ENCODE measurements at places on chromosomes 4 and X.

DNA sequence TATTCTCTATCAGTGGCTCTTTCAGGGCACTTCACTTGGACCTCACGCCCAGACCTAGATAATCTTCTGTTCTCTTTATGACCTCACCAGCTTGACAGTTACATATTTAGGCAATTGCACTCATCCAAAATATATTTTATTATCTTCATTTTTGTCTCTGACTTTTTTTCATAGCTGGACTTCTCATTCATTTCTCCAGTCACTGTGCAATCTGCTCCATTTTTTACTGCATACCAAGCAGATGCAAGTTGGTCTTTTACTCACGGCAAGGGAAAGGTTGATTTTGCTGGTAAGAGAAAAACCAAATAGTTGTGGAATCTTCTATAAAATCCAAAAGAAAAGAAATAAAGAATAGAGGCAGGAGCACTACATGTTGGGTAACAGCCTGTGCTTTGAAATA, 31.7 kb downstream of the MAD2L1 start:
- no peak for DNase-seq

DNA sequence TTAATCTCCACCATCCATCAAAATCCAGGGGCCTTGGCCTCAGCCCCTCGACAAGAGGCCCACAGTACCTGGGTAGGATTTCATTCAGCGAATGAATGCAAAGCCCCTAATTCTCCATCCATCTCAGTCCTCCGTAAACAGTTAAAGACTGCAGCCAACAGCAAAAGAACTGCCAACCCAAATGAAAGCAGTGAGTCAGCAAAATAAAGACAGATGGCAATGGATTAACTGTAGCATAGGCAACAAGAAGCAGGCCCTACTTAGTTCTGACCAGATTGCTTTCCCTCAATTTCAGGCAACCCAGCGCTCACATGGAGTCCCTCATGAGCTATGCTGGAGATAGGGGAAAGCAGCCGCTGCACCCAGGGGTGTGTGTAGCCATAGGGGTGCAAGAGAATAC, 21.4 kb downstream of the PLAC1 start:
- no peak for DNase-seq

GRCh38 chr4:140705625-140706275, 50.4 kb downstream of the TBC1D9 start:
- no peak for DNase-seq

DNA sequence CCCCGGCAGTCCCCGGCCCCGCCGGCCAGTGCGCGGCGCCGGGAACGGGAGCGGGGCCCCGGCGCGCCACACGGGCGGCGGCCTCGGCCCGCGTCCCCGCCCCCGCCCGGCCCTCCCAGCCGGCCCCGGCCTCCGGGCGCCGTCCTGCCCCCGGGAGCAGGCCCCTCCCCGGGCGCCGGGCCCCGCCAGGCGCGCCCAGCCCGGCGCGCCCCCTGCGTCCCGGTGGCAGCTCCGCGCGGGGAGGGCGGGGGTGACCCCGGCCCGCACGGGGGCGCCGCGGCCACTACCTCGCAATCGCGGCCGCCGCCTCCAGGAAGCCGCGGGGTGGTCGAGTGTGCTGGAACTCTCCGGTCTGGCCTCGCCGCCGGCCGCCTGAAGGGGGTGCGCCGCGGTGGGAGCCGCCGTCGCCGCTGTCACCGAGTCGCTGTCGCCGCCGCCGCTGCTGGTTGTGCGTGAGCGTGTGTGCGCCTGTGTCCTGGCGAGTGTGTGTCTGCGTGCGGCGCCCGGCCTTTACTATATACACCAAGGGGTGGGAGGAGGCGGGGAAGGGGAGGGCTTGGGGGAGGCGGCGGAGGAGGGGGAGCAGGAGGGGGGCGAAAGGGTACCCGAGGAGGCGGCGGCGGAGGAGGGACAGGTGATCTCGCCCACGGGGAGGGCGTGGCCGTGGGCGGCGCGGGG, at the start of gene RAI2:
TSS of gene RAI2 (minus strand) at position 488 of the 678 bp plus-strand sequence. CDS start 59,288 bp downstream, outside the sequence.
- DNase-seq, result peak; percentile 11

DNA sequence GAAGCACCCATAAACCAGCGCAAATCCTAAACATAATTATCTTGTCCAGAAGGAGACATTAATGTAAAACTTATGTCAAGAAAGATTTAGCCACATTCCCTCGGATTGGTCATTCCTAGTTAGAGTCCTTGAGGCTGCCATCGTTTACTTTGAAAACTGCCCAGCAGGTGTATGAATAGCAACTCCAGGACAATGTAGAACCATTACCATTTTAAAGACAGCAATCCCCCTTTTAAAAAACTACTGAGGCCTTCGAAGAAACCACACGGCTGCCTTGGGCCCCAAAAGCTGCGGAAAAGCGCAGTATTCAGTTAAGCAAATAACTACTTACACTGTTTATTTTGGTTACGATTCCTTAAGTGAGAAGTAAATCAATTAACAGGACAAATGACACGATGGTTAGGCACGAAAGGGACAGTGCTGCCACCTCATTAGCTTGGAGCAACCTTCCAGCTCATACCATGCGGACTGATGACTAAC, 822 bp upstream of the SGMS2 start:
- DNase-seq, result no peak

DNA sequence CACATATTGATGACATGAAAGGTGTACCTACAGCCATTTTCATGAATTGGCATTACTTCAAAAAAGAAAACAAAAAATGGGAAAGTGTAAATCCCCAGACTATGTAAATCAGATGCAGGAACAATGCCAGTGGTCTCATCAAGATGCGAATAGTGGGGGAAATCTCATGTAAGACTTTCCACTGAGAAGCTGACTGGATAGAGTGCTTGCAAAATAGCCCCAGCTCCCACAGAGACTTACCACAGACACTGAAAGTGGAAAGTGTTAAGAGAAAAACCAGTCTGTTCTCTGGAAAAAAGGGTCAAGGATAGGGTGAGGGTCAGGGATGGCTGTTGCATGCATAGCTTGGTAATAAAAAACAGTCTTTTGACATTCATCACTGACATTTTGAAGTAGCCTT, 73.2 kb upstream of the ARMCX2 start:
- DNase-seq, result no peak

DNA sequence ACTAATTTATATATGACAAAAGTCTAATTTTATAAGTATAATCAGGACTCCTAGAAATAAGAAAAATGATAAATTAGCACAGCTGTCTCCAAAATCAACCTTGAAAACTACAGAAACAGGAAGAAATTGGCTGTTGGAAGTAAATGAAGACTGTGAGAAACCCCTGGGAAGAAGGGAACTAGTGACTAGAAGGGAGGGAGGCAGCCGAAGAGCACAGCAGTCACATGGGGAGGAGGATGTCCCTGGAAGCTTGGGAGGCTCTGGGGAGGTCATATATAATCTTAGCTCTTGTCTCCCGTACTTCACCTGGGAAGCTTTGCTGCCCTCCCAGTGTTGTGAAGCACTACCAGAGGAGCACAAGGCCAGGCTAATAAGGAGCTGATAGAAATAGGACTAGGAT, 8.9 kb upstream of the TMA16 start:
- no peak for DNase-seq

DNA sequence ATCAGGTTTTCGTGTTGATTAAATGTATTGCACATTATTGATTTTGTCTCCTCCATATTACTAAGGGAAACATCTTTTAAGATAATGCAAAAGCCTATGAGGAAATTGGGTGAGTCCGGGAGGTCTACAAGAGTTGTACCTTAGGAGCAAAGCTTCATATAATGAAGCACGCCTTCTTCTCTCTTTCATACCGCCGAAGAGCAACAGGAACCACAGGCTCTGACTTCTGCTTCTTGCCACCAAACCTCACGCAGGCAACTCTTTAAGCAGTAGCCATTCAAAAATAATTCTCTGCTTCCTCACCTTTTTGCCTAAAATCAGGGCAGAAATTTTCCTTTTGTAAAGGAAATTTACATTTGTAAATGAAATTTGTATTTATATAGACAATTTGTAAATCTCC, 139.6 kb downstream of the SPRY1 start:
- DNase-seq, result peak; percentile 17

DNA sequence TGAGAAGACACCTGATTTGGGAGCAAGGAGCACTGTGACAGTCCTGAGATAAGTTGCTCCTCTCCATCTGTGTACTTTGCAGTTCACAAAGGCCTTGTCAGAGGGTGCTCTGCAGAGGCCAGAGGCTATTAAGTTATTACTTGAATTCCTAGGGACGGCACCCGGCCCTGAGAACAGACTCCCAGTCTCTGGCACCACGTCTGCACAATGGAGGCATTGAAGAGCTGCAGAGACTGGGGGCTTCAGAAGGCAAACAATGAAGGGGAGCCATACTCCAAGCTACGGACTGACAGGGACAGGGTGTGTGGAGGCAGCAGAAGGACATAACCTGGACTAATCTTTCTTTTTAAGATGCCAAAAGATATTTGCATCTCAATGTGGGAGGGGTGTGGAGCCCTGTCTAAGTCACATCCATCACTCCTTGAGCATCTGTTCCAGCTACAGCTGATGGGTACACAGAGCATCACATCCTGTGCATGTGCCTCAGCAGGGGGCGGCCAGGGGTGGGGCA, 11.5 kb downstream of the RASGEF1B start:
- DNase-seq, result no peak

GRCh38 chr4:152673489-152673888, 6.3 kb downstream of the TMEM154 start:
- no peak for DNase-seq

DNA sequence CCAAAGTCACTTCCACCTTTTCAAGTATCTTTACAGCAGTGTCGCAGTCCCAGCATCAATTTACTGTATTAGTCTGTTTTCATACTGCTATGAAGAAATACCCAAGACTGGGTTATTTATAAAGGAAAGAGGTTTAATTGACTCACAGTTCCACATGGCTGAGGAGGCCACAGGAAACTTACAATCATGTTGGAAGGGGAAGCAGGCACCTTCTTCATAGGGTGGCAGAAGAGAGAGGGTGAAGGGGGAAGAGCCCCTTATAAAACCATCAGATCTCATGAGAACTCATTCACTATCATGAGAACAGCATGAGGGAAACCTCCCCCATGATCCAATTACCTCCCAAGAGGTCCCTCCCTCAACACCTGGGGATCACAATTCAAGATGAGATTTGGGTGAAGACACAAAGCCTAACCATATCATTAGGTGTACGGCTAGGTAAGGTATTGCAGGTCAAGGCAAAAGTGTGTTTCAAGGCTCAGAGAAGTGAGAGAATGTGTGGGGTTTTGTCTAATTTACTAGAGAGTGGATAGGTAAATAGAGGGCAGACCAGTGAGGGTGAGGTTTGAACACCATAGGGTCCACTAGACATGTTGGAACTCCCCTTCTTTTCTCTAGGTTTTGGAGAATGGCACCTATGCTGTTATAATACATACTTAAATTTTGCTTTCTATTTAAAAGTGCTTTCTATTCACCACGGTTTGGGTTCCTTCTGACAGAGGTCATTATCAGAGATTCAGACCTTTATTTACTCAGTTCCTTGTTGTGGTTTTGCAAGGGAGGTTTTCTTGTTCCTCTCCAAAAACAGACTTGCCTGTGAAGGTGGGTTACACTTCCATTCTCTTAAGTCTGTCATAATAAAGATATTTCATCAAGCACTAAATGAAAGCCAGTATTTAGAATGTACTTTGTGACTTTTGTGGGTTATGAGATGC, 186.6 kb downstream of the CPEB2 start:
- DNase-seq, result no peak

DNA sequence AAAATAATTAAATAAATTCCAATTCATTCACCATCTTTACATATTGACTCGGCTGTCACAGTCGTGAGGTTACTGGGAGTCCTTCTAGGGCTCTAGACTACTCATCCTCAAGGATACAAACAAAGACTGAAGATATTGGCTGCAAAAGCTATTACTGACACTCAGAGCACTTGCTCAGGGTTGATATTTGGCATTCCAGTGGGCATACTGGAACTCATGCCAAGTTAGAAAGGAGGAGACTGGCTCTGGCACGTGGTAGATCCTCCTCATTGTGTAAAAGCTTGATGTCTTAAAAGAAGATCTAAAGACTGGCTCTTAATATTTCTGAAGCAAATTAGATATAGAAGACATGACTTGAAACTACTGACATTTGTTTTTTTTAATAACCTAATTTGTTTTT, 172.7 kb downstream of the GPM6A start:
- DNase-seq, result no peak

DNA sequence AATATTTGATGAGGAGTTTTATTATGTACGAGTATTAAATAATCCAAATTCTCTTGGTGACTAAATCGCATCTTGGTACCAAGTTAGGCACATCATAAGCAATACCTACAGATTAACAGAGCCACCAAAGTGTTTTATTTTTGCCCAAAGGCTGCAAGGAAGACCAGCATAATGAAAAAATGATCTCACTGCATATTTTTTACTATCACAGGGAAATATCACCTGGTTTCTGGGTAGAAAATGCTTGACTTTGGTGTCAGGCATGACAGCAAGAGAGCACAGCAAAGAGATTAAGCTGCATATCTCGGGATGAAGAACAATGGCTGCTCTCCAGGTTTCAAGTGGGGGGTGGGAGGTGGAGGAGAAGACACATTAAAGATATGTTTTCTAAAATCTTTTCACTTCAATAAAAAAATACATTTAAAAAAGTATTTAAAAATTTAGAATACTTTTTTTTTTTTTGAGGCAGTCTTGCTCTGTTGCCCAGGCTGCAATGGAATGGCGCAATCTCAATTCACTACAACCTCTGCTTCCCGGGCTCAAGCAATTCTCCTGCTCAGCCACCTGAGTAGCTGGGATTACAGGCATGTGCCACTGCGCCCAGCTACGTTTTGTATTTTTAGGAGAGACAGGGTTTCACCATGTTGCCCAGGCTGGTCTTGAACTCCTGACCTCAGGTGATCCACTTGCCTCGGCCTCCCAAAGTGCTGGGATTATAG, 86.1 kb downstream of the FRYL start:
- DNase-seq, result no peak

DNA sequence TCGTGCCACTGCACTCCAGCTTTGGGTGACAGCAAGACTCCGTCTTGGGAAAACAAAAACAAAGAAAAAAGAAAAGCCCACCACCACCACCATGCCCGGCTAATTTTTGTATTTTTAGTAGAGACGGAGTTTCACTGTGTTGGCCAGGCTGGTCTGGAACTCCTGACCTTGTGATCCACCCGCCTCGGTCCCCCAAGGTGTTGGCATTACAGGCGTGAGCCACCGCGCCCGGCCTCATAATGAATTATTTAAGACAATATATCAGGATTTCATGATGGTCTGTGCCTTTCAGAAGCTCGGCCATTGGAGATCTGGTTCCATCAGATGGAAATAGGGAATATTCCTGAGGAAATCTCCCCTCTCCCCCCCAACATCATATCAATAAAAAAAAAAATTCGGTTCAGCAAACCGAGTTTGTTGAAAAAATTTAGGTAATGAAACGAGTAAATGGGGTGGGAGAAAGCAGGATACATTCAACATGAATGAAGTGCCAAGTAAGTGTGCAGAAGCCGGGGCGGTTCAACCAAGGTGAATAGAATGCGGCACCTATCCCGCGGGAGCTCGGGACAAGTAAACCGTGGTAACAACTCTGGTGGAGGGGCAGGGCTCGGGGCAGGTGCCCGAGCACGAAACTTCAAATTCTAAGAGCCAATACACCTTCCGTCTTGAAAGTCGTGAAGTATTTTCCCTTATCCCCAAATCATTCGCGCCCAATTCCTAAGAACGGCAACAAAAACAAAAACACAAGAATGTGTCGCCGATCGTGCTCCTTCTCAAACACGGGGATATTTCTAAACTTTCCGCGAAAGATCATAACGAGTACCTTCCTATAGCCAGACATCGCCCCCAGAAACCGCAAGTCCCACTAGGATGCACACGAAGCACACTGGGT, 773 bp upstream of the TXLNG start:
- no peak for DNase-seq

Data from suppressor macrophage (primary cell).